Cortex of kidney (tissue), 1 donor: ENCODE measurements at places on chromosomes 5 and 9.

DNA sequence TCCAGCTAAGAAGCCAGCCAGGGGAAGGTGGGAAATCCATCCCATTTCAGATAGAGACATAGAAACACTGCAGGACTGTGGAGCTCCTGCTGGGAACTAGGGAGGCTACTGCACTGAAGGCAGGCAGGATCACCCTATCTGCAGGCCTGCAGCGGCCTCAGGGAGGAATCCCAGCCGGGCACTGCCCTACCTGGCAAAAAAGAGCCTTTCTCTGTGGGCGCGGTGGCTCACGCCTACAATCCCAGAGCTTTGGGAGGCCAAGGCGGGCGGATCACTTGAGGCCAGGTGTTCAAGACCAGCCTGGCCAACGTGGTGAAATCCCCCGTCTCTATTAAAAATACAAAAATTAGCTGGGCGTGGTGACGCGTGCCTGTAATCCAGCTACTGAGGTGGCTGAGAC is 71.4 kb upstream of the PHYKPL start:
- DNase-seq: no peak

DNA sequence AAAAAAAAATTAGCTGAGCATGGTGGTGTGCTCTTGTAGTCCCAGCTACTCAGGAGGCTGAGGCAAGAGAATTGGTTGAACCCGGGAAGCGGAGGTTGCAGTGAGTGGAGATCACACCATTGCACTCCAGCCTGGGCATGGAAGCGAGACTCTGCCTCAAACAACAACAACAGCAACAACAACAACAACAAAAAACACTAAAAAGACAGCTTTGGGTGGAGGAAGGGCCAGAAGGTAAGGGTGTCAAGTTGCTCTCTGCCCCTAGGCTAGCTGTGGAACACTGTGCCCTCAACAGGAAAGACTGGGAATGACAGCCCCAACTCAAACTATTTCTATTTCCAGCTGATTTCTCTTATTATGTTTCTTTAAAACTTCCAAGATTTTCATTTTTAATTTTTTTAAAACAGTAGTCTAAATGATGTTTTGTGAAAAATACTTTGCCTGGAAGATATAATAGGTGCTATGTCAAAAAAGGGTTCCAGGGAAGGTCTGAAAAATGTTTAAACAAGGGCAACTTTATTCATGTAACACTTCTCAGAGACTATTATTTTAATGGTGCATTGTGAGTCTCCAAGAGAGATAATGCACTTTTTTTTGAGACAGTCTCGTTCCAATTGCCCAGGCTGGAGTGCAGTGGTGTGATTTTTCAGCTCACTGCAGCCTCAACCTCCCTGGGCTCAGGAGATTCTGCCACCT is 29.9 kb downstream of the CLINT1 start:
- no peak for DNase-seq

DNA sequence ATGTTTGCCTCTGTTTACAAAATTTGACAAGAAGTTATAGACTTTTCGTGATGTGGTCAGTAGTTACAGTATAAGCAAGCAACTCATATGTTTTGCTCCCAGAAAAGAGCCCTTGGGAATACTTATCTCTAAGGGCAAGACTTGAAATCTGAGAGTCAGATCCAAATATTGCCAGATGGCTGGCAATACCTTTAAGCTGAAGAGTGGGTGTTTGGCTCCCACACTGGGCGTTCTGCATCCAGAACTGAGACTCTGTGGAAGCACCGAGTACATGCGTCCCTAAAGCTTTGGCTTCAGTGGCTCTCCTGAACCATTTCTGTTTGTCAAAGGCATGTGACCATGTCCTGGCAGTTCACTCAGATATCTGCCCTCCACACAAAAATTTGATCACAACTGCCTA is 194.1 kb downstream of the DCP2 start:
- DNase-seq: no peak

GRCh38 chr9:78614892-78615291 is 318.0 kb downstream of the PSAT1 start:
- DNase-seq: no peak

DNA sequence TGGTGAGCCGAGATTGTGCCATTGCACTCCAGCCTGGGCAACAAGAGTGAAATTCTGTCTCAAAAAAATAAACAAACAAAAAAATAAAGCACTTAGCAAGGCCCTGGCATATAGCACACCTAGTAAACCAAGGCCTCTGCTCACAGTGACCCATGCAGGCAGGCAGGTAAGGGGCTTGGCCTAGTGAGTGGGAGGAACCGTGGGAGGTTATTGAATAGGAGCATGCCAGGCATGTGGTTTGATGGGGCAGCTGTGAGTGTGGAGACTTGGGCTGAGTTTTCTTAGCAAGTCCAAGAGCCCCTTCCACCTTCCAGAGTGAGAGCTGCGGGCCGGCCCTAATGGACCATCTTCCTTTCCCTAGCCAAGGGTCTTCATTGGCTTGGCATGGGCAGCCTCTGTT is 4.5 kb upstream of the NDST1 start:
- no peak for DNase-seq

- no peak for DNase-seq
Observed at GRCh38 chr9:347667-348292, 133.1 kb downstream of the DOCK8 start.

- DNase-seq: no peak
Observed at GRCh38 chr9:13481274-13481673, 201.8 kb upstream of the MPDZ start.

DNA sequence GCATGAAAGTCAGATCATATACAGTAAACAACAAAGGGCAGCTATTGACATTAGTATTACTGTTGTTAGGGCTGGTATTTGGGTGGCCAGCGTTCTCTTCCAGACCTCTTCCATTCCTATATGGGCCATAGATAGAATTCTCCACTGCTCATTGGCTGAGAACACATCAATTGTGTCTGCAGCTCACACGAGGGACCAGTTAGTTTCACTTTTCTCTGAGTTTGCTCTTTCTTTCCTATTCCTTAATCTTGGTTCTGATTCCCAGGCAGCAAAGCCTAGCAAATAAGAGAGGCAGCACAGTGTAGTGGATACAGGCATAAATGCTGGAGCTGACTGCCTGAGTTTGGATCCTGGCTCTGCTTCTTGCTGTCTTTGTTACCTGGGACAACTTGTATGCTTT is 476.4 kb downstream of the SPOCK1 start:
- no peak for DNase-seq

DNA sequence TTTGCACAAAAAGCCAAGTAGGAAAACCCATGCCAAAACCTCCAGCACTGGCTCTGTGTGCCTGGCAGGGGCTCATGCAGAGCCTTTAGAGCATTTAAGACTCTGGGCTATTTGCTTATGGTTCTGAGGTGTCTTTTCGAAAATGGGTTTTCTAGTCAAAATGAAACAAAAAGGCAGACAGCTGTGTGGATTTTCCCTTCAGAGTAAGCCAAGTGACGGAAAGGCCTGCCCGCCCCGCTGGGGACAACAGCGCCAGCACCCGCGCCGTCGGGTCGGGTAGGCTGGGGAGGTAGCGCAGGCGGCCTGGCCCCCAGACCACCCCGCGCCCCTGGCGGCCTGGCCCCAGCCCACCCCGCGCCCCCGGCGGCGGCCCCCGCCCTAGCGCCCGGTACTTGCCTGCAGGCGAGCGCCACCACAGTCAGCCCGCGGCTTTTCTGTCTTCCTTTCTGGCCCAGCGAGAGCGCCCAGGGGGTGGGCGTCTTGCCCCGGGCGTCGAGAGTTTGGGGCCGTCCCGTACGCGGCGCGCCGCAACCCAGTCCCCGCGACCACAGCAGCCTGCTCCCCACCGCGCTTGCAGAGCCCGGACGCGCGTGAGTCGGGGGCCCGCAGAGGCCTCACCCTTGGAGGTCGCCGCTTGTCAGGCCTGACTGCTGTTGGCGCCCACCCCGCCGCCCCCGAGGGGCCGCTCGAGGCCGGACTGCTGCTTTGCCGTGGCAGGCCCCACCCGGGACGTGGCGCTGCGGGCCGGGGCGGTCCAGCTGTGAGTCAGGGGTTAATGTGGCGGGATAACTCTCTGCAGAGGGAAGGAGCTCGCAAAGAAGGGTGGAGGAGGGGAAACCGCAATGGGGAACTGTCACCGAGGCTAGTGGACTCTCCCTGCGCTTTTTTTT is at the start of gene TICAM2:
TSS of gene TICAM2 (minus strand) at position 779 of the 890 bp plus-strand sequence. CDS start 21,223 bp downstream, outside the sequence.
- no peak for DNase-seq

GRCh38 chr5:58708456-58708855 is 125.6 kb downstream of the RAB3C start:
- DNase-seq: no peak

DNA sequence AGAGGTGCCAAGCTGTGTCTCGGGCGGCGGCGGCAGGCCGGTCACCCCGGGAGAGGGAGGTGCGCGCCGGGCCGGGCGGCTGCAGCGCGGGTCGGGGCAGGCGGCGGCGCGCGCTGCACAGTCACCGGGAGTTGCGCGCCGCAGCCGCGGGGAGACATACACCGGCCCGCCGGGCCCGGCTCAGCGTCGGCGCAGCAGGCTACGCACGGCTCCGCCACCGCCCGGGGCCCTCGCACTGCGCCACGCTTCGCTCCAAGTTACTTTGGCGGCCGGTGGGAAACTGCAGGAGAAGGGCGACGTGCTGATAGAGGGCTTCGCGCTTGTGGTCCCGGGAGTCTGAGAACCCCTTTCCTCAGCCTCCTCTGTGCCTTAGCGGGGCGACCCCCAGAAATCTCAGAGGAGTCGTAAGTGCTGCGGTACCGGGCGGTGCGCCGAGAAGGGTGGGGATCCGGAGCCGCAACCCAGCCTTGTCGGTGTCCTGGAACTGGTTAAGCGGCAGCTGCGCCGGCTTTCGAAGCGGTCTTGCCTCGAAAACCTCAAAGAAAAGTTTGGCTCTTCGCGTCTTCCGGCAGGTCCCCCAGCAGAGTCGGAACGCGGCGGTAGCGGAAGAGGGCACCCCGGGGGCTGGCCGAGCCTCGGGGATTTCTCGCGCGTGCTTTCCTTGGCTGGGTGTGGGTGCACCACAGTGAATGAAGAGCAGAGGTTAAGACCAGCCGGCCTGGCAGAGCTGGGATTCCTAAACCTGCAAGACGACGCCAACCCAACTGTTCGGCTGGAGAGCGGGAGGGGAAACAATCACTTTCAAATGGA is at the start of gene EFNA5:
TSS of gene EFNA5 (minus strand) at position 6 of the 810 bp plus-strand sequence.
- DNase-seq: no peak

DNA sequence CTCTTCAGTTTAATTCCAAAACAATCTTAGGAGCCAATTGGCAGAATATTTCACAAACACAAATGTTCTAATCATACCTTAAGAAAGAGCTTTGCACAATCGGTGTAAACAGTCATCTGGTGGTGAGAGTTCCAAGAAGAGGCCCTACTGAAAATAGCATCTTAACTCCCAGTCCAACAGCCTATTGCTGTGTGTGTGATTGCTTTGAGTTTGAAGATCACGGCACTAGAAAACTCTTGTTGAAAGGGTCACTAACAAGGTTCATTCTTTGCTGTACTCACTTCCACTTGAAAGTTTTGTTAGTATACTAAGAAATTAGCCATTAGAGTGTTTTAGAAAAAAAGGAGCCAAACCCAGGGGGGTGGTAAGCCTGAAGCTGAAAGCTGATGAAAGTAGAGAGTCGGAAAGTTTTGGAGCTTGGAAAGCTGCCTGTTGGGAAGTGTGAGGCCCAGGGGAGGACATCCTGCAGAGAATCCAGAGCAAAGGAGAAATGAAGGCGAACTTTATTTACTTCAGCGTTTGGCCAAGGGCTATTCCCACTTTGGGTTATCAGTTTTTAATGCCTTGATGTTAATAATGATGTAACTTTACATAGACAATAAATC is 180.3 kb upstream of the GHR start:
- DNase-seq: no peak

DNA sequence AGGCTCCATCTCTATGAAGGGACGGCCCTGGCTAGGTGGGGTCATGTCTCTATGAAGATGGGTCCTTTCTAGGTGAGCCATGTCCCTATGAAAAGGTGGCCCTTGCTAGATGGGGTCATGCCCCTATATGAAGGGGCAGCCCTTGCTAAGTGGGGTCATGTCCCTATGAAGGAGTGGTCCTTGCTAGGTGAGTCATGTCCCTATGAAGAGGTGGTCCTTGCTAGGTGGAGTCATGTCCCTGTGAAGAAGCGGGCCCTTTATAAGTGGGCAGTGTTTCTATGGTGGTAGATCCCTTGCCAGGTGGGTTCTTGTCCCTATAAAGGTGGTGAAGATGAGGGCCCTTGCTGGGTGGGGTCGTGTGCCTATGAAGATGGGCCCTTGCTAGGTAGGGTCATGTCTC is 283.0 kb upstream of the IRX2 start:
- DNase-seq: no peak

DNA sequence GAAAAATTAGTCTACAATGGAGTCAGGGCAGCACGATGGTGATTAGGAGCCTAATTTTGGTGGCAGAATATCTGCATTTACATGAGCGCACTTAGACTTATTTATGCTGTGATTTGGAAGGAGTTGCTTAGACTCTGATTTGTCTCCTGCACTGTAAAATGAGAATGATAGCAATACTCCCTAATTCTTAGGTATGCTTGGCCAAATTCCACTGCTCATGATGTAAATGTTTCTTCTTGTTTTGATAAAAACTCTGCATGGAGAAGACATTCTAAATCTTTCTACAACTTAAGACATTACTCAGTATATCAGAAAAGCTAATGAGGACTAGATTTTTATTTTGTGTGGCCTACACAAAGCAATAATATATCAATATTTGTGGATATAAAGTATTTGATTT is 205.4 kb downstream of the CDH18 start:
- DNase-seq: no peak

DNA sequence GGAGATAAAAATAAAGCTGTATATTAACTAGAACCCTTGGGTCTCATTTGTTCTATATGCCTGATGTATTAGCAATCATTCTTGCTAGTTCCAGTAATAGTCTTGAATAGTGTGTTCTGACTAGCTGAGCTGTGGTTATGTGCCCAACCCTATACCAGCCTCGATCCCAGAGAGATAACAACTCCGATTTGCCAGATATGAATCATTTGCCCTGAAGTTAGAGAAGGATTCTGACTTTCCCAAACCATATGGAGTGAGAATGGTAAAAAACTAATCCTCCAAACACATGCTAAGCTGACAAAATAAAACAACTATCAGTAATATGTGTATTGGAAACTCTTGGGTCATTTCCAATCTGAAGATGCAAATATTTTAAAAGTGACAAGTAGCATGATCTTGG is 64.8 kb downstream of the ALDH1A1 start:
- DNase-seq: no peak

DNA sequence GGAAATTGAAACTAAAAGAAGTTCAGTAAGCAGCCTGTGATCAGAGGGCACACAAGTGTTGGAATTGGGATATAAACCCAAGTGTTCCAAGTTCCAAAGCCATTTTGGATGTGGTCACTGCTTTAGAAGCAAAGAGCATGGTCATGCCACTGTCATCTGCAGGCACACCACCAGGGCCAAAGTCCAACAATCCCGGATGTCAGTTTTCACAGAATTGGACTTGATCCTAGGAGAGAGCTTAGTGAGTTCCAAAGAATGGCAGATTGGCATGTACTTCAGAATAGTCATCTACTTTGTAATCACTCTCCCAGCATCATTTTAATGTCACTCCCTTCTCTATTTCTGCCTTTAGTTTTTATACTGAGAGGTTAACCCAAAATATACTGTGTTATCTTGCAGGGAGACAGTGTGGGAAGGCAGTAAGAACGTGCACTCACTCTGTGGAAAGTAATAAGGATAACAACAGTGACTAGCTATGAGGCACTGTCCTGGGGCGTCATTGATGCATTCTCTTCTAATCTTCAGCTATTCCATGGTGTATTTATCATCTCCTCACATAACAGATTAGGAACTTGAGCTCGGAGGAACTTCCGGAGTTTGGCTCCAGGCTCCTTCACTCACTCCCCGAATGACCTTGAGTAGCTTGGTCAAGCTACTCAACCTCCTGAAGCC is 388.0 kb downstream of the ACTL7B start:
- no peak for DNase-seq
